ENCODE measurements at places on chromosomes 12 and 14. TPM values are rescaled to one million over a fixed set of nuclear protein-coding genes. Genes with fewer than 3 reads are reported as not detected.
A peak's percentile ranks its signal among the peaks of the same experiment; 100 is the strongest.

DGKA gene
- 41.5 TPM for total RNA-seq

DAO gene
- total RNA-seq, result not detected

LRP6 gene
- 57.2 TPM for total RNA-seq

FBLN5 gene
- 0.51 TPM for total RNA-seq

PLBD2 gene
- 43.9 TPM for total RNA-seq

PRICKLE1 gene
- 11.6 TPM for total RNA-seq

SERPINA12 gene
- total RNA-seq, result not detected

DIO2 gene
- total RNA-seq, result 0.51 TPM

TSPAN19 gene
- under 0.01 TPM for total RNA-seq

KRT5 gene
- 2.7 TPM for total RNA-seq

BBOF1 gene
- 1.3 TPM for total RNA-seq

CNTN1 gene
- 0.17 TPM for total RNA-seq

IFNG gene
- not detected for total RNA-seq

CIROP gene
- total RNA-seq, result not detected

- peak; percentile 68 for DNase-seq
These were observed 57.3 kb downstream of the TTC7B start for GRCh38 chr14:90758959-90759358.

GRCh38 chr12:62930546-62931425 lies 4.2 kb downstream of the PPM1H start:
- no peak for DNase-seq

GRCh38 chr14:105860615-105861580 lies 334.5 kb downstream of the TMEM121 start:
- no peak for DNase-seq

DNA sequence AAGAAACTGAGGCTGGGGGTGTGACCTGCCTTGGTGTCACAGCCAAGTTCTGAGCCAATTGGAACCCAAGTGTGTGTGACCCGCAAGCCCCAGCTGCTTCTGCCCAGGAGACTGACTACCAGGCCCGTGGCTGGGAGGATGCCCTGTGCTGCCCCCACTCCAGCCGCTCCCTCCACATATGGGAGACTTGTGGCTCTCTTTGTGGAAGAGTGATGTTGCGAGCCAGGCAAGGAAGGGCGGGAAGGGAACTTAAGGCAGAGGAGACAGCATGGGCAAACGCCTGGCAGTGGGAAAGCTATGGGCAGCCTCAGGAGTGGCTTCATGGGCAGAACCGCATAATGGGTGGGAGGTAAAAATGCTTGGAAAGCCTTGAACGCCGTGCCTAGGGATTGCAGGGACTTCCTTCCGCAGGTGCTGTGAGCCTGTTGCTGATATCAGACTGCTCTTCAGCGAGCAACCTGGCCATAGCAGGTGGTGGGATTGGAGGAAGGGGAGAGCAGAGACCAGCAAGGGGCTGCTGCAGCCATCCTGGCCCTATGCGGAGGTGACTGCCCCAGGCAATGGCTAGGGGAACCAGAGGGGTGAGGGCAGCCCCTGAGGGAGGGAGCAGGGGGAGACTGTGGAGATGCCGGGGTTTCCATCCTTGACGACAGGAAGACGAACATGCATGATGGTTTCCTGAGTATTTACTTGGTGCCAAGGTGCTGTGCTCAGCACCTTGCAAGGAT lies 115.7 kb downstream of the LGMN start:
- DNase-seq, result no peak

GRCh38 chr14:98580131-98580678 lies 691.8 kb downstream of the BCL11B start:
- DNase-seq, result no peak

- DNase-seq, result no peak
These were observed 194.7 kb downstream of the EXOC5 start for GRCh38 chr14:57073986-57074385.

- DNase-seq, result no peak
These were observed 307.4 kb downstream of the NUAK1 start for GRCh38 chr12:105831372-105831771.

DNA sequence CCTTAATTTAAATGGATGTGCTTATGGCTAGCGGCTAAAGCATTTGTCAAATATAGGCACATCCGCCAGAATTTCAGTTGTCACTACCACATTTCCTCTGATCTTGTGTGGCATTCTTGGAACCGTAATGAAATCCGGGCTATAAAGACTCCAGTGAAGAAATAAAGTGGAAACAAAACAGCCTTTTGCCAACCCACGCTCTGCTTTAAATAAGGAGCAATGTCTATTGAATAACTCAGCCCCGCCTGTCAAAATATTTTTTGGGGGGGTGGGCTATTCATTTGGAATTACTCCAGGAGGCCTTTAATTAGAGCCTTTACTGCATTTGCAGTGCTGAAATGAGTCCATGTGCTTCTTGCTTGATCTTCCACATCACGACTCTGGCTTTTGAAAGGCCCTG lies 179.6 kb upstream of the RPH3A start:
- no peak for DNase-seq

- peak; percentile 93 for DNase-seq
These were observed 776 bp downstream of the RDH5 start for GRCh38 chr12:55720894-55721444.

- no peak for DNase-seq
These were observed 13.3 kb upstream of the BTG1 start for GRCh38 chr12:92158796-92159439.

DNA sequence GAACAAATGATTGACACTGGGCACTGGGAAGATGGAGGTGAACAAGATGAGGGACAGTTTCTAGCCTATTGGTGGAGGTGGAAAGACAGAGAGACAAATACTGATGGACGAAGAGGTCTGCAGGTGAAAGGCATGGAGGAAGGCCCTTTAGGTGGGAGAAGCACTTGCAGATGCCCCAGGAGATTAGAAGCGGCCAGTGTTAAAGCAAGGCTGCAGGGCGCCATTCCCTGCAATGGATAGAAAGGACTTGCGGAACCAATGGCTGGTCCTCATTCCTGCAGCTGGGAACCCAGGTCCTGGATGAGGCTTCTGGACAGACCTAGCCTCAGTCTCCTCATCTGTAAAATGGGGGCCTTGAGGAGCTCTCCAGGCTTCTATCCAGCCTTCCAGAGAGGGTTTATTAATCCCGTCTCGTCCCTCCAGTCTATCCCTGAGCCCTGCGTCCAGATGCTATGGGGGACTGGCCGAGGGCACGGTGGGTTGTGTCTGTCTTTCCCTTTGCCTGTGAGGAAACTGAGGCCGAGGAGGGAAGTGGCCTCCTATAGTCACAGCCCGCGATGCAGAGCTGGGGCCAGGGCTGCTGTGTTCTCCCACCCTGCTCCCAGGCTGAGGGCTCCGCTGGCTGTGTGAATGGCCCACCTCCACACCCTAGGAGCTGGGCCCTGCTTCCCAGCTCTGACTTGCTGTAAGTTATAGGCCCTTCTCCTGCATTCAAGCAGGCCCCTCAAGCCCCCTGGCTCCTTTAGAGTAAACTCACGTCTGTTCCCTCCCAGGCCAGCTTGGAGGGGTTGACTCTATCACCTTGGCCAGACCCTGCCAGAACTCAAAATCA lies 33.0 kb downstream of the CYP46A1 start:
- no peak for DNase-seq

DNA sequence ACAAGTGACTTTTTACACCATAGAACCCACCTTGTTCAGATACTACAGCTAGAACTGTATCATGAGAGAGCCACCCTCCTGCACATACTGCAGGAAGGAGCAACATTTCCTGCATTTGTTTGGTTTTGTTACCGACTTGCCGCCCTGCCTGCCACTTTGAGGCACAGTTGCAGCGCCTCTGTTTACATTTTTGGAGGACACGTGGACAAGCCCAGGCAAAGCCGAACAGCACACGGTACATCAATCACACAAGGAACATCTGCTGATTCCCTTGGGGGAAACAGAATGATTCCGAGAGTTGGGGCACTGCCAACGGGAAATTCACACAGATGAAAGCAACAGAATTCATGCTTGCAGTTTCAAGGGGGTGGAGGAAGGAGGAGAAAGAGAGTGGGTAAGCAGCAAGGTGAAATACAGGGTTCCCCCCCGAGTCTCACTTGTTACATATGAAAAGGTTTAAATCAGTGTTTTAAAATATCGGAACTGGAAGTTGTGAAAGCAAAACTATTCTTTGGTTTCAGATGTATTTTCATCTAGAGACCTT lies 110.7 kb downstream of the BTG1 start:
- peak; percentile 69 for DNase-seq

GRCh38 chr14:50347521-50347920 lies 35.4 kb downstream of the DMAC2L start:
- DNase-seq, result peak; percentile 57

GRCh38 chr12:34334953-34335743 lies 312.9 kb downstream of the ALG10 start:
- DNase-seq, result no peak

GRCh38 chr12:63103494-63104131 lies 47.4 kb downstream of the AVPR1A start:
- DNase-seq, result peak; percentile 60

GRCh38 chr14:83425138-83425537 lies 1891.5 kb upstream of the SEL1L start:
- no peak for DNase-seq

DNA sequence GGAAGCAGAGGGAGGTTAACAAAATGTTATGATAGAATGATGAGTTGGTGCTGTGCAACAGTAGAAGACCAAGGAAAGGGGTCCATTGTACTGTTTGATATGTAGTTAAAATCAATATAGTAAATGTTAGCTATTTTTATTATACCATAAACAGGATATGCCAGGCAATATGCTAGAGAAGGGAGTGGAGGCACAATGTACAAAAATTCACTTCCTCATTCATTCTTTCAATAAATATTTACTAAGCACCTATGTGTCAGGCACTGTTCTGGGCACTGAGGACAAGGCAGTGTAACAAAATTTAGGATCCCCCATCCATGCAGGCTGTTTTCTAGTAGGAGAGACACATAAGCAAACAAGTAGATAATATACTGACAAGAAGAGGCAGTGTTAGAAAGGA lies 25.0 kb downstream of the FGD6 start:
- no peak for DNase-seq

- no peak for DNase-seq
These were observed 161.3 kb downstream of the RPL10L start for GRCh38 chr14:46490238-46490685.

- no peak for DNase-seq
These were observed 20.4 kb downstream of the GPR65 start for GRCh38 chr14:88025313-88025712.

- peak; percentile 15 for DNase-seq
These were observed 15.0 kb upstream of the RFLNA start for GRCh38 chr12:124279846-124280360.

DNA sequence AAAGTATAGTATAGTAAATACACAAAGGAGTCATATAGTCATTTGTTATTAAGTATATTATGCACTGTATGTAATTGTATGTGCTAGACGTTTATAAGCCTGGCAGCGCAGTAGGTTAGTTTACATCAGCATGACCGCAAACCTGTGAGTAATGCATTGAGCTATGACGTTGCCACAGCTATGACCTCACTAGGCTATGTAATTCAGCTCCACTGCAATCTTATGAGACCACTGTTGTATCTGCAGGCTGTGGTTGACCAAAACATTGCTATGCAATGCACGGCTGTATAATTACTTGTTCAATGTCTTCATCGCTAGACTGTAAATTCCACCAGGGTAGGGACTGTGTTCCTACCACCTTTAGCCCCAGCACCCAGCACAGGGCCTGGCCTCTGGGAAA lies 53.2 kb upstream of the VASH1 start:
- no peak for DNase-seq

- no peak for DNase-seq
These were observed 3.1 kb downstream of the AVIL start for GRCh38 chr12:57815177-57816000.

DNA sequence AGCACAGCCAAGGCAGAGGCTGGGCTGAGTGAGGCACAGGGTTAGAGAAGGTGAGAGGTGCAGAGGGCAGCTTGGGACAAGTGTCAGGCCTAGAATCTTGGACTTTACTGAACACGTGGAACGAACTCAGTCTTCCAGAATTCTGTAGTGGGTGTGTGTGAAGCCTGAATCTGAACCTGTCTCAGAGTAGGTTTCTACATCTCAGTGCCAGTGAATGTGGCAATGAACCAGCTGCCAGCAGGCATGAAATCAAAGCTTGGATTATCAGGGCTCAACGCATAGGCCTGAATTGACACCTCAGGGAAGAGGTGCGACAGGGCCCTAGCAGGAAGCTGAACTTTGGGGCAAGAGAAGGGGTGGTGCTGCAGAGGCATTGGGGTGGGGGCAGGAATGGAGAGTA lies 104.6 kb downstream of the SAMD4A start:
- no peak for DNase-seq

GRCh38 chr14:104283197-104284106 lies 145.1 kb downstream of the KIF26A start:
- DNase-seq, result no peak

DNA sequence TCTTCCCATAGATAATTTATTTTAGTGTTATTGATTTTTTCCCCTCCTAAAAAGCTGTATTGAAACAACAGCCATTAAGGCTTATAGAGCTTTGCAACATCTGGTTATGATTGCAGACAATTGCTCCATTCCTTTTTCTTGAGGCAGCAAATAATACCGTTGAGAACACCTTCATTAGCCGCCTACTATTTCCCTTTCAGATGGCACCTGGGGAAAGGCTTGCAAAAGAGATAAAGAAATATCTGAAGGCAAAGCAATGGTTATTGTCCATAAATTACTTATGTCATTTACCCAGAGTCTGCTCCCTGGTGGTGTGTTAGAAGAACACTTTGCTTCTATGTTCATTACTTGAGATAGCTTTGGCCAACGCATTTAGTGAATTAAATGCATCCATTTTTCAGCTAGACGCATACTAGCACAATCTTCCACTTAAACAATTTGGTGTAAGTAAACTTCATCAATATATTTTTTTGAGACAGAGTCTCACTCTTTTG lies 377.8 kb downstream of the KCNH5 start:
- DNase-seq, result no peak

DNA sequence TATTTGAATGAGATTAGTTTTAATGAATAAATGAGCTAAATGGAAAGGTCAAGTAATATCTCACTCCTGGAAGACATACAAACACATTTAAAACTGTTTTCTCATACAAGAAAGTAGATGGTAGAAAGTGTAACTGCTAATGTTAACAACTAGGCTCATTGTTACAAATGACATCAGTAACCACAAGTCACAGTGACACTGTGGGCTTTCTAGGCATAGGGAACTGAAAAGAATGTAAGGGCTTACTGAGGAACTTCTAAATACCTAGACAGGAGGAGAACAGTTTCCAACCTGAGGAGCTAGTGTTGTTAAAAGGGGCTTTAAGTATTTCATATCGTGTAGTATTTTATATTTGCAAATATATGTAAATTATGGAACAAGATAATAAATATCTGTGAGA lies 17.5 kb upstream of the ERGIC2 start:
- DNase-seq, result no peak

- DNase-seq, result no peak
These were observed 99.8 kb downstream of the DAD1 start for GRCh38 chr14:22489244-22489545.

- DNase-seq, result peak; percentile 55
These were observed 200.7 kb upstream of the FOXN3 start for GRCh38 chr14:89617481-89618329.

DNA sequence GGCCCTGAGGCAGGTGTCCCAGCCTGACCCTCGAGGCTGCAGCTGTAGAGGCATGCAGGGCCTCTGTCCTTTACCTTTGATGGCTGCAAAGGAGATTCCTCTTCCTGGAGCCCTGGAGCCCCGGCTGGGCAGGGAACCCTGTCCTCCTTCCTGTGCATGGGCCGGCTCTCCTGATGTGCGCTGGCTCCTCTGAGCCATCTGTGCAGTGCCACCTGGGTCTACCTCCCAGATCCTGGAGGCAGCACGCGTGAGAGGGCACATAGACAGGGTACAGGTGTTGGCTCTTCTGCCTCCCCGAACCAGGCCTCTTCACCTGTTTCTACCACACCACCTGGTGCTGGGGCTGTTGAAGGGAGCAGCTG lies 115.1 kb downstream of the BEGAIN start:
- DNase-seq, result no peak
